ENCODE measurements at places on chromosomes 11 and 22.

DNA sequence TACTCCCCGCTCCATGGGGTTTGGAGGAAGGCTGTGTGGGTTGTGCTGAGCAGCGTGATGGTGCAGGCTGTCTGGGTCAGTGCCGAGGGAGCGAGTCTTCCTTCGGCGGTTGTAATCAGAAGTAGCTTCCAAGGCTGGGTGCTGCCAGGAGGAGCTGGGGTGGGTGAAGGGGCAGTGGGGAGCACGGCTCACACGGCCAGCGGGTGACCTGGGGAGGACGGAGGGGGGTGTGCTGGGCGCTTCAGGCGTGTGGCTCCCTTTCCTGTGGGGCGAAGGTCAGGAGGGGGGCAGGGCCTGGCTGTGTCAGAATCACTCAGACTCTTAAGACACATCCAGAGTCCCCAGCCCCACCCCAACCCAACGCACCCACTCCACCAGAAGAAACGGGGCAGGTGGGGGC is 60.2 kb downstream of the LRP5 start:
- DNase-seq, result no peak

GRCh38 chr11:5293028-5293427 is 8.7 kb downstream of the OR51B4 start:
- DNase-seq, result no peak

- DNase-seq, result no peak
Measured at GRCh38 chr11:128962896-128963295, 20.2 kb upstream of the TP53AIP1 start.

DNA sequence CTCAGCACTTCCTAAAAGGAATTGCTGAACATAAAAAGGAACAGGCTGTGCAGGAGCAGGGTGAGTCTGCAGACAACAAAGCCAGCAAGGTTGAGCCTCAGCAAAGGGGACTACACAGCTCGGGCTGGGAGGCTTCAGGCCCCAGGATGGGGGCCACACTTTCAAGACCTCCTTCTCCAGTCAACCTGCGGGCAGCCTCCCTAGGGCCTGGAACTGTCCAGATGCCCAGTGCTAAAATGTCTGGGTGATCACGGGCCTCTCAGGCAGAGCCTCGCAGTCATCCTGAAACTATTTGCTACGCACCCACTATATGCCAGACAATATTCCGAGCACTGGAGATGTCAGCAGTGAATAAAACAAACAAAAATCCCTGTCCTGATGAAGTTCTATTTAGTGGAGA is 3.9 kb upstream of the NEFH start:
- no peak for DNase-seq

- DNase-seq, result no peak
Measured at GRCh38 chr11:413120-414081, 1.4 kb downstream of the SIGIRR start.

DNA sequence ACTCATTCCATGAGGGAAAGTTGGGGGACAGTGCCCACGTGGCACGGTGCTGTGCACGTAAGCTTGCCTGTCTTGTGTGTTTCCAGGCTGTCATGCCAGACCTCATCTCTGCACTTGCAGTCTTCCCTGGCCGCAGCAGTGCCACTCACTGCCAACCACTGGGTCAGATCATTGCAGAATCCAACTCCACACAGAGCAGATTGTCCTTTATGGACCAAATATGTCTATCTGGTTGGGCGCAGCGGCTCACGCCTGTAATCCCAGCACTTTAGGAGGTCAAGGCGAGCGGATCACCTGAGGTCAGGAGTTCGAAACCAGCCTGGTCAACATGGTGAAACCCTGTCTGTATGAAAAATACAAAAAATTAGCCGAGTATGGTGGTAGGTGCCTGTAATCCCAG is 4.4 kb upstream of the PPARA start:
- DNase-seq, result no peak

DNA sequence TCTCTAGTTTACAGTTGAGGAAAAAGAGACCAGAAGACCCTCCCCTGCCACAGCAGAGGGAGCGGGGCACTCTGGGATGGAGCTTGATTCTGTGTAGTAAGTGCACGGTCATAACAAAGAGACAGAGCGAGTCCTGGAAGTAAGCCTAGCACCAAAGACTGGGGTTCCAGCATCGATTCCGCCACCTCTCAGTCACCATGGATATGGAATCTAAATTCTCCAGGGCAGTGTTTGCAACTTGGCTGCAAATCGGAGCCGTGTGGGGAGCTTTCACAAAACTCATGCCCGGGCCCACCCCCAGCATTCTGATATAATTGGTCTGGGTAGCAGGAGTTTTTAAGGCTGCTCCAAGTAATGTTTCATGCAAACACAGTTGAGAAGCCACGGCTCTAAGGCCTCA is 129.5 kb upstream of the OPCML start:
- DNase-seq, result no peak

DNA sequence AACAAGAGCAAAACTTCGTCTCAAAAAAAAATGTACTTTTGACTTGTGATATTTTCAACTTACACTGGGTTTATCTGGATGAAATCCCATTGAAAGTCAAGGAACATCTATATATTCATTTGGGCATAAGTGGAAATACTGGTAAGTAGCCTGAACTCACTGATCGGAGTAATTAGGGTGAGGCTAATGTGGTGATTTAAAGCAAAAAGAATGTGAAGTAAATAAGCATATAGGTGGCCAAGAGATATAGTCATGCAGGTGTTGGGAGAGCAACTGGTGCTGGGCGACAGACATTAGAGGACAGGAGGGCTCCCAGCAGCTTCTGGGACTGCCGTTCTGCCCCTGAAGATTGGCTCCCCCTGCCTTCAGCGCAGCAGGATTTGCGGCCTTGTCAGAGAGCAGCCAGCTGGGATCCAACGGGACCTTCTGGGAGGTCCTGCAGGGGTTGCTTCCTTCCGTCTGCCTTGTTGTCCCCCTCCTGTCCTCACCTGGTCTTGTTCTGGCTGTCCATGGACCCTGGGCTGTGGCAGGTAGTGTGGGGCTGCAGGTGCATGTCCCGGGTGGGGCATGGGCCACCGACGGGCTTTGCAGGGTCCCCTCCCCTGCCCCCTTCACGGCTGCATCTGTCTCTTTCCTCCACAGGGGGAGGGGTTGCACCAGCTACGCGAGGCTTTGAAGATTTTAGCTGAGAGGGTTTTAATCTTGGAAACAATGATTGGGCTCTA is 14.1 kb downstream of the RHBDD3 start:
- DNase-seq, result peak; percentile 13

GRCh38 chr11:115776916-115777315 is 272.7 kb upstream of the CADM1 start:
- DNase-seq, result no peak

DNA sequence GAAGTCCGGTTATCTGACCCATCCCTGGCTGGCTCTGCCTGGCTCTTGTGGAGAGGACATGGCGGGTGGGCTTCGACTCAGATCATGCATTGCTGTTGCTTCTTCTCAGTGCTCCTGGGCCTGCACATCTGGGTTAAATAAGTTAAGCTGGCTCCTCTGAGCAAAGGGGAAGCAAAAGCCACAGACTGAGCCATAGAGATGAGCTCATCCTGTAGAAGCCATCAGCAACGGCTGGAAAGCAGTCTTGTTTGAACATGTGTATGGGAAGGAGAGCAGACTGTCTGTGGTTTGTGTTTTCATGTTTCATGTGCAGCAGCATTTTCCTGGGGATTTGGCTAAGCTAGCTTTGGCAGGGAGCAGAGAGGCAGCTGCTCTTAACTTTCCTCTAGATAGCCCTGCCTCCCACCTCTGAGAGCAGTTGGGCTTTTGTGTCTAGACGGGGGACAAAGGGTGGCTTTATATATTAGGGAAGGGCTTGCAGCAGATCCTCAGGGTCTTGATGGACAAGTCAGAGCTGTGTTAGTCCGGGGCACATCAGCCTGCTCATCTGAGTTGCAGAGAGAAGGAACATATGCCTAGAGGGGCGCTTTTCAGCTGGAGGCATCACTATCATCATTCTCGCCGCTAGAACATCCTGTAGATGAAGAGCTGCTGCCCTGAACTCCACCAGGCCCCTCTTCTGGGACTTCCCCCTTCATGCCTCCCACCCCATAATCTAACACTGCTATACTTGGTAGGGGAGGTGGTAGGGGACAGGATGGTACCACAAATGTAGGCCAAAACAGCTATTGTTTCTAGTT is 14.9 kb downstream of the DCPS start:
- DNase-seq, result no peak

DNA sequence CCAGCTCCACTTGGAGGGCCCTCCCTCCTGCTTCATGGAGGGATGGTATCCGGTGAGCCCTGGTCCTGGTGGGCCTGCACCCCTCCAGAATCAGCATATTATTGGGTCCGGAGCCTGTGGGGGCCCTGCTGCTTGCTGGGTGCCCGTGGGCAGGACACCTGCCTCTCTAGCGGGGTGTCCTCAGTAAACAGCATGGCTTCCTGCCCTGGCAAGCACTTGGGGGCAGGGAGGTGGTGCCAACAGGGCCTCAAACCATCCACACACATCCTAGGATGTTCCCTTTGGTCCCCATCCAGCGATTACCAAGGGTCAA is 108.3 kb downstream of the CTTN start:
- no peak for DNase-seq

- no peak for DNase-seq
Measured at GRCh38 chr11:44556735-44557409, 8.6 kb upstream of the CD82 start.

DNA sequence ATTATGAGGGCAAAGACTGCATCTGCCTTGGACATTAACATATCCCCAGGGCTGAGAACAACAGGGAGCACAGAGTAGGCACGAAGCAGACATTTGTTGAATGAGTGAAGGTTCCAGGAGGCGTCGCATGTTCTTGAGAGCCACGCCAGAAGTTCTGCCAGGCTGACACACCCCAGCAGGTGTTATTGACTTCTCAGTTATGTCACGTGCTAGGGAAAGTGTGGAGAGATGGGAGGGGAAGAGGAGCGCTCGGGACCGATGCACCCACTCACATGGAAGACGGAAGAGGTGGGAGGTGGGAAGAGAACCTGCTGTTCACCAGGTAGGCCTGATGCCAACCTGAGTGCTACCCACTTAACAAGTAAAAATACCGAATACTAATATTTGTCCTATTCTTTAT is 232.8 kb downstream of the LARGE1 start:
- DNase-seq, result no peak

DNA sequence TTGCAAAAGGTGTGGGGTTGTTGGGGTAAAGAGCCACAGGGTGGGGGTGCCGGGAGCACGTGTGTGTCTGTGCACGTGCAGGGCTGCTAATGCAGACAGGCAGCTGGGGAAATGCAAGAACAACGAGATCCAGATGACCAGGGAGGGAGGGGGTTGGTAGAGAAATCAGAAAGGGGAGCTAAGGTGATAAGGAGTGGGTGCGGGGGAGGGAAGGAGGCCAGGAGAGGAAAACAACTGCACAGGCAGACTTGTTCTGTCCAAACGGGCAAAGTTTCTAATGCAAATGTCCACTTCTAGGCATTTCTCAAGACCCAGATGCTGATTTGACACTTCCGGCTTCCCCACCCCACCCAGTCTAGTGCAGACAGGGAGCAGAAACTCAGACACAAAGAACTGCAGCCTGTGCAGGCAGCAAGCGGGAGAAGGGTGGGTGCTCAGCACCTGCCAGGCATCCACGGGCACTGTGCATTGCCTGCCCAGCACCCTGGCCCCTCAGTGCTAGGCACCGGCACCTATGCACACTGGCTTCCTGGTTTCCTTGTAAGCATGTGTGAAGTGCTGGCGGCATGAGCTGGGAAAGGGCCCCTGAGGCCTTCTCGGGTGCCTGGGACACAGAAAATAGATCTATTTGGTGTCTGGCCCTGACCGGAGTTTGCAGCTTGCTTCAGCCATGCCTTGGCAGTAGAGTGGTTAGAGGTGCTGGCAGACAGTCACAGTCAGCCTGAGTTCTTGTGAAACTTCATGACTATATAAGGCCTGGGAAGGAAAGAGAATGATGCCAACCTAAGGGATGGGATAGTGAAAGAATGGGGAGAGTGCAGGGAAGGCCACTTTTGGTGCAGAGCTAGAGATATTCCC is 220.1 kb upstream of the SORL1-AS1 start:
- DNase-seq, result no peak

- DNase-seq, result no peak
Measured at GRCh38 chr22:19888131-19888746, 33.6 kb upstream of the GNB1L start.

DNA sequence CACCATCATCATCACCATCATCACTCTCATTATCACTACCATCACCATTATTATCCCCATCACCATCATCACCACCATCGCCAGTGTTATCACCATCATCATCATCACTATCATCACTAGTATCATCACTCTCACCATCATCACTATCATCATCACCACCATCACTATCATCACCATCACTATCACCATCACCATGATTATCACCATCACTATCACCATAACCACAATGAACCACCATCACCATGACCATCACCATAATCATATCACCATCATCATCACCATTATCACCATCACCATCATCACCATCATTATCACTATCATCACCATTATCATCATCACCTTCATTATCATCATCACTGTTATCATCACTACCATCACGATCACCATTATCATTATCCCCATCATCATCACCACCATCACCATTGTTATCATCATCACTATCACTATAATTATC is 326.7 kb downstream of the BRD1 start:
- no peak for DNase-seq

- no peak for DNase-seq
Measured at GRCh38 chr11:59669611-59670009, 773 bp upstream of the PATL1 start.

DNA sequence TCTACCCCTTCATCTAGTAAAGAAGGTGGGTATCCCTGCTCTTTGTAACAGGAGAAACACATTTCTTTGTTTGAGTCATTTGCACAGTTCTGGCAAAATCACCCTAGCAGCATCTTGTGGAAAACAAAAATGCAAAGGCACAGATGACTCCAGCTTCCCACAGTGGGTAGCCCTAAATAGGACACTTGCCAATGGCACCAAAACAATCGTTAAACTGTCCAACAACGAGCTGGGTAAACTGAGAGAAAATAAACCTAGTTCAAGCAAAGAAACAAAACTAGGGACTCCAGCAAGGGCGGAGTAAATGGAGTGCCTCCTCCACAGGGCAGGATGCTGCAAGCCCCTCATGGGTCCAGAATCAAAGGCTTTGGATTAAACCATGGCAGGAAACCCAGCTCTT is 239.5 kb downstream of the NTM start:
- no peak for DNase-seq

DNA sequence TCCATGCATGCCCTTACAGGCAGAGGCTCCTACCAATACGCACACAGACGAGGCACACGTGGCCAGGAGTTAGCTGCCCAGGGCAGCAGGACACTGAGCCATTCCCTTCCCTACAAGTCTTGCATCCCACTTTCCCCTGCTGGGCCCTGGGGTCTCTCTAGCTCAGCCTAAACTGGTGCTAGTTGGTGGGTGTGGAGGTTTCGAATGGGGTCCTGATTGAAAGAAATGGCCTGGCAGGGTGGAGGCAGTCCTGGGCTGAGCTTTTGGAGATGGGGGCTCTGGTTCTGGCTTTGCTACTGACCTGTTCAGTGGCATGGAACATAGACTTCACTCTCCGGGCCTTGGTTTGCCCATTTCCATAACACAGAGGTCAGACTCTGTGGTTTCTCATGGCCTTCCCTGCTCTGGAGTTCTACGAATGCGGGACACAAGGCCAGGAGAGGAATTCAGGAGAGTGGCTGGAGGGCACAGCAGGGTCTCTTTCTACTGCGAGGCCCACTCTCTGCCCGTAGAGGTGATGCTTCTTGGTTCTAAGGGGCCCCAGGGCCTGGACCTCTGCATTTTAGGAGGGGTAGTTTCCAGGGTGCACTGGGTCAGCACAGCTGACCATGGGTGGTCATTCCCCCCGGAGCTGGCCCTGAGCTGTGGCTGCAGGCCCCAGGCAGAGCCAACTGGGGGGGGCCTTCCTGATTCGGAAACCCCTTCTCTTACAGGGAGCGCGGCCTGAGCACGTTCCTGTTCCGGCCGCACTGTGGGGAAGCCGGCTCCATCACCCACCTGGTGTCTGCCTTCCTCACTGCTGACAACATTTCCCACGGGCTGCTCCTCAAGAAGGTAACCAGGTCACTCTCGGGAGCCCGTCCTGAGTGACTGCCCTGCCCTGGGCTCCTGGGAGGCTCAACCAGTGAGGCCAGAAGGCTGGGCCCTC is 40.0 kb downstream of the RNF141 start:
- no peak for DNase-seq

Measured in HuH-7 (cell line).